ENCODE measurements at places on chromosomes 7 and 10.

- DNase-seq = no peak
Observed at GRCh38 chr10:59126261-59126660, 50.2 kb upstream of the PHYHIPL start.

DNA sequence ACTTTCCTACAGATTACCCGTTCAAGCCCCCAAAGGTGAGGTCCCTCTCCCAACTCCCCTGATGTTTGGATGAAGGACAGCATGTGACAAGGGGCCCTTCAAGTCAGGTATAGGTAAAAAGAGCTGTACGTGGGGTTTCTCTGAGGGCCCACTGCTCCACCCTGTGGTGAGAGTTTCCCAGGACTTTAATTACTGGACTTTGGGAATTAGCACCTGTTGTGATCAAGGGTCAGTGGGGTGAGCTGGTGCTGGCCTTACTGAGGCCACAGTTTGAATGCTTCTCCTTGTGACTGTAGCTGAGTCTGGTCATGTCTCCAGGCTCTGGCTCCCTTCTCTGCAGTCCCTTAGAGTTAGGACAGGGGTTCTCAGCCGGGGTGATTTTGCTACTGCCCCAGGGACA is 16.8 kb downstream of the UBE2D4 start:
- DNase-seq = no peak

DNA sequence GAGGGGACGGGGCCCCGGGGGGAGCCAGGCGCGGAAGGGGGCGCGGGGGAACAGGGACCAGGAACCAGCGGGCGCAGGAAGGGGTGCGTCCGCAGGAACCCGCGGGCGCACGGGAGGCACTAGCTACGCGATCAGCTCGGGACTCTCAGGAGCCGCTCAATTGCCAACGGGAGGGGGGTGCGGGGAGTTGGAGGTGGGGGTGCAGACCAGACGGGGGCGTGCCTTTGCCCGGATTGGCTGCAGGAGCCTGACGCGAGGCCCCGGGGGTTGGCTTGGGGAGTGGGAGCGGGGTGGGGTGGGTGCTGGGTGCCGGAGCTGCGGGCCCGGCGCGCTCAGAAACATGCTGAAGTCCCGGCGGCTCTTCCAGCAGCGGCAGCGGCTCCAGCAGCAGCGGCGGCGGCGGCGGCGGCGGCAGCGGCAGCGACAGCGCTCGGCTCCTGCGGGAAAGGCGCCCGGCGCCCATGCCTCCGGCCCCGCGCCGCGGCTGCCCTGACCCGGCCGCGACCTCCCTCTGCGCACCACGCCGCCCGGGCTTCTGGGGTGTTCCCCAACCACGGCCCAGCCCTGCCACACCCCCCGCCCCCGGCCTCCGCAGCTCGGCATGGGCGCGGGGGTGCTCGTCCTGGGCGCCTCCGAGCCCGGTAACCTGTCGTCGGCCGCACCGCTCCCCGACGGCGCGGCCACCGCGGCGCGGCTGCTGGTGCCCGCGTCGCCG is at the start of gene ADRB1:
Gene ADRB1 (plus strand): TSS at position 335 of the 715 bp plus-strand sequence. CDS start 267 bp downstream, at position 602.
- peak; percentile 89 for DNase-seq

DNA sequence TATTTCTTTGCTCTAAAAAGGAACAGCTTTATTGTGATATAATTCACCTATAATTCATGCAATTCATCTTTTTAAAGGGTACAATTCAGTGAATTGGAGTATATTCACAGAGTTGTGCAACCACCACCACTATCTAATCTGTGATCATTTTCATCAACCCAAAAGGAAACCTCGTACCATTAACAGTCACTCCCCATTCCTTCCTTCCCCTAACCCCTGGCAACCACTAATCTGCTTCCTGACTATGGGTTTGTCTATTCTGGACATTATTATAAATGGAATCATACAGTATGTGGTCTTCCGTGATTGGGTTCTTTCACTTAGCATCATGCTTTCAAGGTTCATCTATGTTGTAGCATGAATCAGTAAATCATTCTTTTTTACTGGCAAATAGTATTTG is 52.3 kb downstream of the MKI67 start:
- DNase-seq = no peak

DNA sequence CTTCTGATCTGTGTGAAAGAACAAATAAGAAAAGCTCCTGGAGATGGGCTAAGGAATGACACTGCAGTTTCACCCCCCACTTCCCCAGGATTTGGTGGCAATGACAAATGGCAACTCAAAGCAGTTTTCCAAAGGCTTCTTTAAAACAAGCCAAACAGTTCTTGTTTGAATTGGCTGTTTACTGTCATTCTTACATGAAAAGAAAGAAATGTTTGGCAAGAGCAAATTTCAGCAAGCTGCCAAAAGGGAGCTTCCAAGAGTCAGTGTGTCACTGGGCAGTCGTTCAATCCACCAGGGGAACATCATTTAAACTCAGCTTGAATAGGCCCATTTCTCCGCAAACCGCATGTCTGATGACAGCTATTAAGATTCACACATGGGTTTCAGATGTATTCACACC is 119.0 kb upstream of the RHOBTB1 start:
- no peak for DNase-seq

DNA sequence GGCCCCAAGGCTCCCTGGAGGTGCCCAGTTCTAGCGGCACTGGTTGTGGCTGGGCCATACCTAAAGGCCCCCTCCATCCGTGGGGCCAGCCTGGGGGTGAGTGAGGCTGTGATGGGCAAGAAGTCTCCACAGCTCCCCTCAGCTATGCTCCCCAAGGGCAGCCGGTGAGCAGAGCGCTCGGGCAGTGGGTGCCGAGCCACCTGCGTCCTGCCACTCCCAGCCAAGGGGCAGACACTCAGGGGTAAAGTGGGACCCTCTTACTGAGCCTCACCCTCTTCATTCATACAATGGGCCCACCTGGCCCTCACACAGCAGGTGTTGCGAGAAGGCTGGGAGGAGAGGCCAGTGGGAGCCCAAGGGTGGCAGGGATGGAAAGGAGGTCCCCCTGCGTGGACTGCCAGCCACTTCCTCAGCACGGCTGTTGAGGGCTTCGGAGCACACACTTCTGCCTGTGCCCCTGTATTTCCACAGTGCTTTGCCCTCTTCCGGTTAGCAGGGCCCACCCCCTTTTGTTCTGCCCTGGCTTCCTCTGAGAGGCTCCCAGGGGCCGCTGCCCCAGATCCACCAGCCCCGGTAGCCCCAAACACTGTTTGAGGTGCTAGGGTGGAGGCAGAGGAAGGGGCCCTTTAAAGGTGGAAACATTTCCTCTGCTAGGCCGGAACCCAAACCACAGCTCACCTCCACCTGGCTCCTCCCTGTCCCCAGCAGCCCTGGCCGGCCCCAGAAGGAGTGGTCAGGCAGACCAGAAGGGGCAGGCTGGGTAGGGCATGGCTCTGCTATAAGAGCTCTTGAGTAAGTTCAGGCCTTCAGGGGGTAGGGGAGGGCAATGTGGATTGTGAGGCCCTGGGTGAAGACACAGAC is 16.4 kb upstream of the C10orf105 start:
- peak; percentile 93 for DNase-seq

GRCh38 chr10:13660551-13660920 is 73.8 kb downstream of the PRPF18 start:
- no peak for DNase-seq

DNA sequence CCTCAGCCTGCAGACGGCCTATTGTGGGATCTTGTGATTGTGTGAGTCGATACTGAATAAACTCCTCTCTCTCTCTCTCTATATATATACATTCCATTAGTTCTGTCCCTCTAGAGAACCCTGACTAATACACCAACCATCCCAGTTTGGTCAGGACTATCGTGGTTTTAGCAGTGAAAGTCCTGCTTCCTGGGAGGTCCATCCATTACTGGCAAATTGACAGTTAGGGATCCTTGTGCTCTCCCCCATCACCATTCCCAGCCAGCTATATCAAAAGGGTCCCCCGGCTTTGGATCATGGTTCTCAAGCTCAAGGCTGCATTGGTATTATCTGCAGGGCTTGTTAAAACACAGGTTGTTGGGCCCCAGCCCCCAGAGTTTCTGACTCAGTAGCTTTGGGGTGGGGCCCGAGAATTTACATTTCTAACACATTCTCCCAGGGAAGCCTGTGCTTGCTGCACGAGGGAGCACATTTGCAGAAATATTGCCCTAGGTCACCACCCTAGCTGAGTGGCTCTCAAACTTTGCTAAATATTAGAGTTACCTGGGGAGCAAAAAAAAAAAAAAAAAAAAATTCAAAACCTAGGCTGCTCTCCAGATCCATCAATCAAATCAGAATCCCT is 899.1 kb upstream of the AUTS2 start:
- no peak for DNase-seq

GRCh38 chr10:127944256-127944655 is 37.4 kb downstream of the PTPRE start:
- DNase-seq = no peak

- no peak for DNase-seq
Observed at GRCh38 chr10:34670081-34670480, 145.0 kb downstream of the PARD3 start.

DNA sequence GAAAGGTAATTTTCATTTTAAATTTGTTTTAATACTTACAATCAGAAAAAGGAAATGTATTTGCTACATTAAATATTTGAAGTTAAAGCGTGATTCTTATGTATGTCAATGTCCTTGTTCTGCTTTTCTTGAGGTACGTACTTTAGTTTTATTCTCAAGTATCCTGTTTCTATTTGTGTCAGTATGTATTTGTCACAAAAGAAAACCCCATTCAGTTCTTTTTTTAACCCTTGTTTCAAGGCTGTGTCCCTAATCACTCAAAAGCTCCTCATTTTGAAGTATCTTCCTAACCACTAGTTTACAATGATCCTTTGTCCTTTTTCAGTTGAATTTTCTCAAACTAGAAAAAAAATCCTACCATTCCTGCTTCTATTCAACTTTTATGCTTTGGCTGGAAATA is 25.2 kb downstream of the NHLRC2 start:
- DNase-seq = no peak

- no peak for DNase-seq
Observed at GRCh38 chr10:123808286-123808685, 83.3 kb downstream of the CPXM2 start.

DNA sequence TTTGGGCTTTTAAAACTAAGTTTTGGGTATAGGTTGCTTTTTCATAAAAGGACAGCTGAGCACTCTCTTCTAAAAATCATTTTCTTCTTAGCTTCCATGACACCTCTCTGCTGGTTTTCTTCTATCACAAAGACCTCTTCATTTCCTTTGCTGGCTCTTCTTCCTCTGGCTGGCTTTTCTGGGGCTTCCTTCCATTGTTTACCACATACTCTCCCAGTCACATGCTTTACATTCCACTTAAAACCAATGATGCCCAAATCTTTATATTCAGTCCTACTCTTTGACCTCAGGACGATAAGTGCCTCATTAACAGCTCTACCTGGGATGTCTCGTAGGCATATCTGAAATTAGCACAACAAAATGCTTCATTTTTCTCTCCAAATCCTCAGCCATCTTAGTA is 26.8 kb downstream of the FAM133B start:
- no peak for DNase-seq

DNA sequence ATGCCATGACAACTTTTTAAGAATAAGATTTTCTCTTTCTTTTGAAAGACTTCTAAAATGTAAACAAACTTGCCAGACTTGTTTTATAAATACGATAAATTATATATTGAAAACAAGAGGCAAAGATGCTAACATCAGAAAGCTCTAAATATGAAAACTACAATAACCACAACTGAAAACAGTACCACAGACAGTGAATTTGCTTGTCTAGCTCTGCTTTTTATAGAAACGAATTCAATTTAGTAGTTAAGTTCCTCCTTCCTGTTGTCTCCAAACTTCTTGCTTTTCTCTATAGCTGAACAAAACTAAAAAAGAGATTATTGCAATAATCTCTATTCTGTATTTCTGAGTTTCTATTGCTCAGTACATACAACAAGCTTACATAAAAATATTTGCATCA is 147.4 kb downstream of the CALCR start:
- no peak for DNase-seq

DNA sequence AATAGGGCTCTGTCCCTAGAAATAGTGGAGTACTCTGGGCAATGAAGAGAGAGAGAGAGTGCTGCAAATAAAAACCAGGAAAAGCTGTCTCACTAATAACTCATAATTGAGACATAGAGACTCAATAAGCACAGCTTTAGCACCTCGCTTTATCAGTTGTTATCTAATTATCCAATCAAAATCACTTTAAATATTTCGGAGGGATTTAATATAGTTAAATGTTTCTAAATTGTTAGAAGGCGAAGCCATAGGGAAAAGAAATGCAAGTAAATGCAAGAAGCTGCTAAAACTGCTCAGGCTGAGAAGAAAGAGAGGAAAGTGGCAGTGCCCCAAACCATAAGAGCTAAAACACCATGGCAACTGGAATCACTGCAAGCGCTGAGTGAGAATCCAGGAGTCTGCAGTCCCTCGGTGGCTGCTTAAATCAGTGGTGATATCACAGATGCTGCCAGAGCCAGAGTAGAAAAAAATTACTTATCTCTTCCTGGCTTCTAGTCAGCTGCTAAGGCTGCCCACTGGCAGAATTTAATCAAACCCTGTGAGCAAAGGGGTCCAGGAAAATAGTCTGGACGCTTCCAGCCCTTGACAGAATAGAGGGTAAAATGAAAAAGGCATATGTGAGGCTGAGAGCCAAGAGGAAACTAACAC is 150.4 kb upstream of the CHRM2 start:
- no peak for DNase-seq

DNA sequence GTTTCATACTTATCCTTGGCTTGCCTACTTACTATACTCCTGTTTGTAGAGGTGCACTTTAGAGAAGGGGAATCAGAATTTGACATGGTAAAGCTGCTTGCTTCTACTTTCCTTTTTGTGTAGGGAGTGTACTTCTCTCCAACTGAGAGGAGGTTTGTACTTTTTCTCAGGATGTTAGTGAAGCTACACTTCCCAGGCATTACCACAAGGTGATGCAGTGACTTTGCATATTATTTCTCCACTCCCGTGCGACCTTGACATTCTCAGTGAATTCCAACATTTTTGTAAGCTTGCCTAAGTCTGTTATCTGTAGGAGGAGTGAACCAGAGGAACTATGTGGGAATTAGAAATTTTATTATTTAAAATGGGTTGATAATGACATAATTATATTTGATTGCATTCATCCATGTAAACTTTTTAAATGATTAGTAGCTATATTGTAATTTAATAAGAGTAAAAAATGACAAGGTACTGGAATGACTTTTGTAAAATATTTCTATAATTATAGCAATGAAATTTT is 5.2 kb downstream of the TAX1BP1 start:
- no peak for DNase-seq

DNA sequence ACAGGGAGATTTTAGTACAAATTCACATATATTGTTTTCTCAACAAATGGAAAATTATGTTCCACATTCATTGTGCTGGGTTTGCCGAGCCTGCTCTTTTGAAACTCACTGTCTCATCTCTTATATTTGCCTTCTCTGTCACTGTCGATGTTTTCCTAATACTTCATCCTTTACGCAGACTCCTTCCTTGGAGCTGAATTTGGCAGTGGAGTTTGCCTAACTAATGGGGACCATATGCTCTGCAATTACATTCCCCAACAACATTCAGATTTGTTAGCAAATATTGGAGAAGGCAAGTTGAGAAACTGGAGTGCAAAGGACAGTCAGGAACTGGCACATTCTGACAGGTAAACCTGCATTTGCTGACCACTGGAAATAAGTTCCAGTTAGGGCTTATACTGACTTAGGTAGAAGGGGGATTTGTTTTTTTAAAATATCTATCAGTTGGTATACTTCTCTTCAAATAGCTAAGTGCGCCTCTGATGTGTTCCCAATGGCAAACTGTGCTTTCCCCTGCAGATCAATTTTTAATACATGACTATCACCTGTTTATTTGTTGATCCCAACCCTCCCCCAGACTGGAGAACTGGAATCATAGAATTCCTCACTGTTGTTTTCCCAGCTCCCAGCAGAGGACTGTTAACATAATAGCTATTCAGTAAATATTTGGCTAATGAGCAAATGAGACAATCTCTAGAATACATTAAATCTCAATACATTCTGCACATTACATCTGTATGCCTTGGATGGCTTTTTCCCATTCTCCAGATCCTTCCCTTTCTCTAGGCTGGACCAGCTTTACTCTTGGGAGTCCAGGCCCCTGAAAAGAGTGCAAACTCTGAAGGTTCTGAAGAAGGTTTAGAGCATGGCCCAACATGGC is 769.3 kb downstream of the KCNMA1 start:
- DNase-seq = no peak

All from spleen (tissue), 13 donors.